Activated CD4-positive, alpha-beta T cell treated with anti-CD3 and anti-CD28 coated beads, Interleukin-2, amount 10 ng/mL, durations not matched to agents 7 days and 5 days (primary cell): ENCODE measurements at places on chromosomes 11 and 22.

DNA sequence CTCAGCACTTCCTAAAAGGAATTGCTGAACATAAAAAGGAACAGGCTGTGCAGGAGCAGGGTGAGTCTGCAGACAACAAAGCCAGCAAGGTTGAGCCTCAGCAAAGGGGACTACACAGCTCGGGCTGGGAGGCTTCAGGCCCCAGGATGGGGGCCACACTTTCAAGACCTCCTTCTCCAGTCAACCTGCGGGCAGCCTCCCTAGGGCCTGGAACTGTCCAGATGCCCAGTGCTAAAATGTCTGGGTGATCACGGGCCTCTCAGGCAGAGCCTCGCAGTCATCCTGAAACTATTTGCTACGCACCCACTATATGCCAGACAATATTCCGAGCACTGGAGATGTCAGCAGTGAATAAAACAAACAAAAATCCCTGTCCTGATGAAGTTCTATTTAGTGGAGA lies 3.9 kb upstream of the NEFH start:
- no peak for DNase-seq

DNA sequence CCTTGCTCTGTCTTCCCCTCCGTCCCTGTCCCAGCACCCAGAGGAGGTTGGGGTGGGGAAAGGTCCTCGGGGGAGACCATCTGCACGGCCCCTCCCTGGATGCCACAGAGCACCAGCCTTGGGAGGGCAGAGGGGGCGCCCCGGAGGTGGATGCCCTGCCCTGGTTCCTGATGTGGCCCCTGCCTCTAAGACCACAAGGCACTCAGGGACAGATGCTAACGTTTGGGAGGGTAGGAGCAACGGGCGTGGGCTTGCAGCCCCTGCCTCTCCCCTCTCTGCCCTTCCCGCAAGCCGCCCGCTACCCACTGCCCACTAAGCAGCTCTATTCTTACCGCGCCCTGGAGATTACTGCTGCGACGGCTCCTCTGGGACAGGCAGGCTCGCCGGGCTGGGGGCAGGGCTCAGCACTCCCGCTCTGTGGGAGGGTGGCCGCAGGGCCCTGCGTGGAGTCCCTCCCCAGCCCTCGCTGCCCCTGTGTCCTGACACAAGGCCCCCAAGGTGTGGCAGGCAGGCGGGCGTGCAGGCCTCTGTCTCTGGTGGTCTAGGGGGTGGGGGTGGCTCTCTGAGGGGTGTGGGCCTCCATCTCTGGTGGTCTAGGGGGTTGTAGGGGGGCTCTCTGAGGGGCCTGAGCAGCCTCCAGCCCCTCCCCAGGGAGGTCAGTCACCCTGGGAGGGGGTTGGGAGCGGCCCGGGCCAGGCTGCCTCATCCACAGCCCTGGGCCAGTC lies 14.9 kb downstream of the BRSK2 start:
- no peak for DNase-seq

DNA sequence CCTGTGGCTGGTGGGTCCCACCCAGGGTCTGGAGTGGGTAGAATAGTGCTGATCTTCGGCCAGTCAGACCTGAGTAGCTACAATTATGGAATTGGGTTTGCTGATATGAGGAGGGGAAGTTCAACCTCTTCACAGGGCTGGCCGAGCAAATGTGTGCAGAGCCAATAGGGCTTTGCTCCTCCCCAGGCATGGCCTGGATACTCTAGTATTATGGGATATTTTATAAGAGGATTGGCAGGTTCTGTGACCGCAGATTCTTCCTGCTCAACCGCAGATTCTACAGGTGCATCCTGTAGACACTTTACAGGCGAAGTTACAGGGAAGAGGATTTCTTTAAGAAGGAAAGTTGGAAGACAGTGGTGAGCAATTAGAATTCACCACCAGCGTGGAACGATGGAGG lies 44.3 kb downstream of the TBC1D22A start:
- no peak for DNase-seq

DNA sequence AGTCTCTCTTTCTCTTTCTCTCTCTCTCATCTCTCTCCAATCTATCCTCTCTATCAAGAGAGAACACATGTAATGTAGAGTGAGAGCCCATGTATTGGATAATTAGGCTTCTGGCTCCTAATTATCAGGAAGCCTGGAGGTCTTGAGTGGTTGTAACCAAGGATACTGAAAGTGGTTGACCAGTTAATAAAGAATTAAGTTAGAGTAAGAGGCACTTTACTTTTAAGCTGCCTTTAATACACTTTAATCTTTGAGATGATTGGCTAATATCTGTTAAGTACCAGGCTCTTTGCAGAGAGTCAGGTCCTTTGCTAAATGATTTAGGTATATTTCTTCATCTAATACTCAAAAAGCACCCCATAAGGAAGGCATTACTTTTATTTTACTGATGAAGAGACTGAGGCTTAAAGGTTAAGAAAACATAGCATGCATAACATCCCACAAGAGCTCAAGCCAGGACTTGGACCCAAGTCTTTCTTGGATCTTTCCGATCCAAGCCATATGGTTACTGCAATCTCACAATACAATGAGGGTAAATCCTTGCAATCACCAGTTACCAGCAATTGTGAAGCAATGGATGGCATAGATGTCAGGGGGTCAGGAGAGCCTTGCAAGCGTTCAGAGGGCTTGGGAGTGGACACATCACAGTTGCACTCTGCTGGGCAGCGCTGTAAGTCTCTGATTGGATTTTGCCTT lies 22.1 kb downstream of the CD44 start:
- no peak for DNase-seq

DNA sequence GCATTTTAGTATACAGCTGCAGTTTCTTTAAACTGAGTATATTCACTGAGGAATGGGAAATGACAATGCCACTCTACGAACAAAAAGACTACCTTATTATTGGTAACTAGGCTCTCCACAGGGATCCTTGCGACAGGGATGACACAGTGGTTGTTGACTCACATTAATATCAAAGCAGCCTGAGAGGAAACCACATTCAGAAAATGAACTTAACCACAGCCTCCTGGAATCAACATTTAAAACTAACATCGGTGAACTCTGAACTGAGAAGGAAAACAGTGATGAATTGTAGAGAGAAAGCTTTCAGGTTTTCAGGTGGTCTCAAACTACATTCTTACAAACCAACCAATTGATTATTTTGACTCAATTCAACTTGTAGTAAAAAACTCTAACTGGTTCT lies 90.3 kb upstream of the MTMR2 start:
- DNase-seq = peak; percentile 65

DNA sequence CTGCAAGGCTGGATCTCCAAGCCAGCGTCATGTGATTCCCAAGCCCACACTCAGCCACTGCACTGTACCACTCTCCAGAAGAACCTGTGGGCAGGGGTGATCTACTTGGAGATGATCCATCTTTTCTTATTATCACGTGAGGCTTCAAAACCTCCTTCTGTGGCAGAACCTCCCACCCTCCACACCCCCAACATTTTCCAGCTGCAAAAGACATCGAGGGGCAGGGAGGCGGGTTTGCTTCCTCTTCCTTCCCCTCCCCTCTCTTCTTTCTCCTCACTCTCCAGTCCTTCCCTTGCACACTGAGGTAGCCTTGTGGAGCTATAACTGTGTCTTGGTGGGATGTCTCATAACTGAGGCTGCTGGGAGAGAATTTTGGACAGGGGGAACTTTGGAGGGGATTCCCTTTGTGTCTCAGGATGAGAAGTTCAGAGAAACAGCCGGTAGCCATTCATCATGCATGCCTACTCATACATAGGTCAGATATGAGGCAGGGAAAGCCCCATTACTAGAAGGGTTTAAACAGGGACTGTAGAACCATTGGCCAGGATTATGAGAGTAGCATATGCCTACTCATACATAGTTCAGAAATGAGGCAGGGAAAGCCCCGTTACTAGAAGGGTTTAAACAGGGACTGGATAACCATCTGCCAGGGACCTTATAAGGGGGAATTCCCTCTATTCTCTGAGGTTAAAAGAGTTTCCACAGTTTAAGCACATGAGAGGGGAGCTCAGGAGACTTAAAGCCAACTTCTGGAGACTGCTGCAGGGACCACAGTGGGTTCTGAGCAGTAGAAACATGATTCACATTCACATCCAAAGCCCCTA lies 420.7 kb upstream of the CADM1 start:
- no peak for DNase-seq

- no peak for DNase-seq
Observed at GRCh38 chr11:46390331-46391171, 1.0 kb downstream of the CHRM4 start.

- no peak for DNase-seq
Observed at GRCh38 chr22:25126510-25126909, 73.1 kb upstream of the CRYBB3 start.

DNA sequence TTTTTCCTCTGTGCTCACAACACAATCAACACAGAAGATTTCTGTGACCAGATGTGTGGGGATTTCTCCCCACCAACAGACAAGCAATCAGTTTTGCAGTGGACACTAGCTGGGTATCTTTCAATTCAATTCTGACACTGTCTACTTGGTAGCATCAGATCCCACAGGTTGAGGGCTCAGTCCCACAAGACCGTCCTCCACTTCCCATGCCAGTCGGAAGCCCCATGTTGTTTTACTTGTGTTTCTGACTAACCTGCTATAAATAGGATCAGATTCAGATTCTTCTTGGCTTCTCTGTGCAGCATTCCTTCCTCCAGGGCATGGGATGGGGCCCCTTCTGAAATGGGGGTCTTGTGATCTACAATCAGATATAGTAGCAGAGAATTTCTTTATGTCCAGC lies 19.6 kb downstream of the ACER3 start:
- DNase-seq = no peak

- no peak for DNase-seq
Observed at GRCh38 chr11:132862137-132862536, 670.2 kb downstream of the OPCML start.

GRCh38 chr11:45949992-45950407 lies 27.5 kb downstream of the LARGE2 start:
- no peak for DNase-seq

- no peak for DNase-seq
Observed at GRCh38 chr22:35838855-35839576, 121.3 kb downstream of the APOL5 start.

GRCh38 chr11:113904379-113905101 lies at the start of gene HTR3B:
TSS of gene HTR3B (plus strand) at chr11:113904796. CDS start at chr11:113904934, 138 bp downstream.
- DNase-seq = no peak

GRCh38 chr11:76756341-76756741 lies 26.8 kb upstream of the TSKU start:
- DNase-seq = no peak

DNA sequence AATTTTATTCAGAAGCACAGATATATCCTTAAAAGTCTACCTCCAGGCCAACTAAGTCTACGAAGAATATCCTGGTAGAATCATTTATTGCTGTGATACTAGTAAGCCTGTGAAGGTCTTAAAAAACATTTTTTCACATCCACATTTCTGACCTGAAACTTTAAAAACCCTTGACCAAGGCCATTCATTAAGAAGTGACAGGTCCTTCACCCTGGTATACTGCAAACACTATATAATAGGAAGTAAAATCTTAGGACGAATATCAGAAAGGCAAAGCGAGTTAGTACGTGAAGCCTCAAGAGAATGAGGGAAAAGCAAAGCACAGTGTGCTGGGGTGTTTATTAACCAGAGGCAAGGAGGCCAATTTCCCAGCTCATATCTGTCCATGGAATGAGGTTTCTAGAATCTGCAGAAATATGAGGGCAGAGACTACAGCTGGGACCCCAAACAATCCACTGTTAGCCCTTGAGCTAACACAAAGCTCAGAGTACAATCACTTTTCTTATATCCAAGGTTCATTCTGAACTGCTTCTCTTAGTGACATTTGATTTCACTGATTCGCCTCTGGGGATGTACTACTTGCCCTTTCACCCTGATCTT lies 71.0 kb downstream of the AMBRA1 start:
- no peak for DNase-seq

- DNase-seq = no peak
Observed at GRCh38 chr11:420054-420910, 5.5 kb upstream of the SIGIRR start.

DNA sequence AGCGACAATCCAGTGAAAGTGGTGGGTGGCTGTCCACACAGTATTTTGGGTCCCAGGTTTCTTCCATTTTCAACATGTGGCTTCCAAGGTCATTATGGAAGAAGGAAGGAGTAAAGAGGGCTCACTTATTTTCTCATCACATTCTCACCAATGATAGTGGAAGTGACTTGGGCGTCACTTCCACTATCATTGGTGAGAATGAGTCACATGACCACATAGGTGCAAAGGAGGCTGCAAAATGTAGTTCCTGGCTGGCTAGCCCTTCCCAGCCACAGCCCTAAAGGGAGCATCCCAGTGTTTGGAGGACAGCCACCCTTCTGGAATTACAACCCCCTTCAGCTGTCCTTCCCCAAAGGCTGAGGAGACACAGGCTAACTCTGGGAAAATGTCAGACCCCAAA lies 95.6 kb downstream of the TSPAN18 start:
- DNase-seq = no peak

- no peak for DNase-seq
Observed at GRCh38 chr22:45688600-45689080, 17.0 kb downstream of the ATXN10 start.

GRCh38 chr22:18056161-18056666 lies 21.6 kb upstream of the PEX26 start:
- DNase-seq = no peak

GRCh38 chr11:111352935-111353710 lies 26.0 kb downstream of the POU2AF1 start:
- DNase-seq = no peak

- DNase-seq = no peak
Observed at GRCh38 chr11:38278457-38279141, 1680.6 kb upstream of the RAG2 start.

DNA sequence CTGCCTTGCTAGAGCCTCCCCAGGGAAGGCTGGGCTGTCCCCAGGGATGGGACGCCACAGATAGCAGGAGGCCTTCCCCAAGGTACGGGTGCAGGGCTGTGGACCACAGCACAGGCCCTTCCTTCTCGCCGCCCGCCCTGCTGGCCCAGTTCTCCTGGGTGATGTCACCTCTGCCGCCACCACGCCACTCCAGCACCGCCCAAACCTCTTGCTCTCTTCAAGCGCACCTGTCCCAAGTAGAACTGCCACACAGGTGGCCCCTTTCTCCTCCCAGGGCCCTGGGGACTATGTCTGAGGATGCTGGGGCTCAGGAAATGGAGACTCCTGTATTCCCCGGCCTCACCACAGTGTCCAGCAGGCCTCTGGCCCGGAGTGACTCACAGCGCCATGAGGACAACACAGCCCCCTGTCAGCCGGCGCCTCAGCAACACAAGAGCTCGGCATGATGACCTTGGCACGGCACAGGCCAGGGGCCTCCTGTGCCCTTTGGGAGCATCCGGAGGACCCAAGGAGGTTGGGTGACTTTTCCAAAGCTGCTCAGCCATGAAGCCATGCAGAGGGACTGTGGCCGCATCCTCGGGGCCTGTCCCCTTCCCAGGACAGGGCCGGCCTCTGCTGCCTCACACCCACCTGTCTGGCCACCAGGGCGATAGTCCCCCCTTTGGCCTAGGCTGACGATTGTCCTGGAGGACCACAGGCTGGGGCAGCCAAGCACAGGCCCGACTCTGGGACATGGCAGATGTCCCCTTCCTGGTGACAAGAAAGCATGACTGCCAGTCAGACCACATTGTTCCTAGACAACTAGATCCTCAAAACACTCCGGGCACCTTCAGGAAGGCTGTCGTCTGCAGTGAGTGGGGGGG lies 1023.5 kb downstream of the BRD1 start:
- no peak for DNase-seq
